ENCODE measurements at places on chromosomes 1 and 21. TPM values are rescaled to one million over a fixed set of nuclear protein-coding genes. Genes with fewer than 3 reads are reported as not detected.

EBNA1BP2 gene
- total RNA-seq = 65.0 TPM

CLCA4 gene
- total RNA-seq = not detected

GPR52 gene
- 0.55 TPM for total RNA-seq

ZDHHC18 gene
- total RNA-seq = 4.4 TPM

PAPPA2 gene
- total RNA-seq = 9.3 TPM

BMP8B gene
- total RNA-seq = not detected

HSD3B1 gene
- total RNA-seq = not detected

HLX gene
- total RNA-seq = 6.4 TPM

BCAN gene
- not detected for total RNA-seq

SRSF4 gene
- 45.8 TPM for total RNA-seq

RHCE gene
- total RNA-seq = 2.4 TPM

OR2L5 gene
- total RNA-seq = not detected

SMCP gene
- not detected for total RNA-seq

LMO4 gene
- 51.6 TPM for total RNA-seq

All from smooth muscle cell of bladder (primary cell).